Activated naive CD4-positive, alpha-beta T cell treated with anti-CD3 and anti-CD28 coated beads for 36 hours (primary cell): ENCODE measurements at places on chromosomes 3 and 15.

- DNase-seq = no peak
Measured at GRCh38 chr15:47917881-47918280, 200.6 kb downstream of the SEMA6D start.

DNA sequence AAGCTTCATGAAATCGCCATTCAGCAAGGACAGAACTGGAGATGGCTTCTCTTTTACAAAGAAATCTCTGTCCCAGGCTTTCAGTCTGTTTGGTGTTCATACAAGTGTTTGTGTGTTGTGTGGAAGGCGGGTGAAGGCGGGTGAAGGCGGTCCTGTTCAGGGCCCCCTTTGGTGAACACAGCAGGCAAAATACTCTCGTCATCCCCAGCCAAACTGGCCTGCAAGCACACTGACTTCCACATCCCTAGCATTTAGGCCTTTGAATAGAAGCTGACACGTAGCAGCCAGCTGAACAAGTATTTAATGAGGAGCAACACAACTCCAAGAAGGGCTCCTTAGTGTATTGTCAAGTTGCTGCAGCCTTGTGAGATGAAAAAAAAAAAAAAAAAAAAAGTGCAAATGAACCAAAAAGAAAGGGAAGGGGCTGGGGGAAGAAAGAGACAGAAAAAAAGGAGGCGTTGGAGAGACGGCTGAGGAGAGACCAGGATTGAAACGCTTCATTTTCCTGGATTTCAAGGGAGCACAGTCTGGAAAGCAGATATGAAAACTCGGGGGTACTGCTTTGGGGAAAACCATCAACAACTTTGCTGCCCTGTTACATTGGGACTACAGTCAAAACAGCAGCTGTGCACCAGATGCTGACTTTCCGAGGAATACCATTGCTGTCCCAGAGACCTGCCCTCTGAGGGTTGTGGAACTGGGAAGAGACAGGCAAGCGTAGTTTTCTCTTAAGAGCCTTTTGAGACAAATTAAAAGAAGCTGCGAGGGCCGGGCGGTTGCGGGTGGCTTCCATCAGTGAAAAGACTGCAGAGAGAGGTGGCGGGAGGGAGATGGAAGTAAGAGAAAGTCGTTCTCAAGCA is 74.6 kb downstream of the TGFBR2 start:
- DNase-seq = no peak

DNA sequence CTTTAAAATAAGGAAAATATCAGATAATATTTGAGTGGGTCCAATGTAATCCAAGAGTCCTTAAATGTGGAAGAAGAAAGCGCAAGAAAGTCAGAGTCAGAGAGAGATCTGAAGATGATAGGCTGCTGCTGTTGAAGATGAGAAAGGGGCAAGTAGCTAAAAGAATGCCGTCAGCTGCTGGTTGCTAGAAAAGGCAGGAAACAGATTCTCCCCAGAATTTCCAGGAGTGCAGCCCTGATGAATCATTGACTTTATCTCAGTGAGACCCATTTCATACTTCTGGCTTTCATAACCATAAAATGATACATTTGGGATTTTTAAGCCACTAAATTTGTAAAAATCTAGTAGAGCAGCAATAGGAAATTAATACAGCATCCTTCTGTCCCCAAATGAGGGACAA is 7.5 kb upstream of the CHMP2B start:
- DNase-seq = no peak

- DNase-seq = no peak
Measured at GRCh38 chr15:35616498-35617271, 70.7 kb upstream of the DPH6 start.

- DNase-seq = no peak
Measured at GRCh38 chr3:129311054-129311902, 32.6 kb downstream of the HMCES start.

DNA sequence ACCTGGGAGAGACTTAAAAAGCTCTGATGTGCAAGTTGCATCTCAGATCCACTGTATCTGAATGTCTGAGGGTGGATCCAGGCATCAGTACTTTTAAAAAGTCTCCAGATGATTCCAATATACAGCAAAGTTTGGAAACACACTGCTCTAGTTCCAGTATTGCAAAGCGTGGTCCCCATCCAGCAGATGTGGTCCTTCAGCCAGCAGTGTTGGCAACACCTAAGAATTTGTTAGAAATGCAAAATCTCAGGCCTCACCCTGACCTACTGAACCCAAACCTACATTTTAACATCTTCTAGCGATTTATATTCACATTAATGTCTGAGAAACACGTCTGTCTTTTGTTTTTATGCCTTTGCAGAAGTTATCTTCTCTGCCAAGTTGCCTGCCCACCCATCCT is 32.2 kb upstream of the SGO1 start:
- no peak for DNase-seq

DNA sequence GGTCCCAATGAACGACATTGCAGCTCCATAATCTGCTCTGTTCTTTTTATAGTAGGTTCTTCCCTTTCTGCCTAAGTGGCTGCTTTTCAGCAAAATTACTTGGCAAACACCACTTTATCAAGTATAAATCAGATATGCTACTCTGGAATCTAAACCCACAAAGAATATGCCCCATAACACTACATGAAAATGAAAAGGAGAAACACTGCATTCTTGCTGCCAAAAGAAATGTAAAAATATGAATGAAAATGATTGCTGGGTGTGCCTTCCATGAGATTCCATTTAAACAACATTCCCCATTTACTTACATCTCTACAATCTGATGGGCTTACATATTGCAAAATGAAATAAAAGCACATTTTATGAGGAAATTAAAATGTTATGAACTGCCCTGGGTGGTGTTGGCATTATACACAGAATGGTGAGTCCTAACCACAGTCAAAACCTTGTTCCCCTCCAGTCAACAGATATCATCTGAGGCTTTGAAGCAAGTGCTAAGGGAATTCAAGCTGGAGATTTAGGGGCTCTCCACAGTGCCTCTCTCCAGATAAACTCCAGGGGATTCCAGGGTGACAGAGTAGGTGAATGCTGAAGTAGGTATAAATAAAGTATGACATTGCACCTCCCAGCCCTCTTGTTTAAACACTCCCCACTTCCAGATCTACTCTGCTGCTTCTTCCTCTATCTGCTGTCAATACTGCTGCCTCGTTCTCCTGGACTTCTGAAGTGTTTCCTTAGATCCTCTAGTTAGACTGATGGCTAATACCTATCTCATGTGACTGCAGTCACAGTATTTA is 136.5 kb downstream of the RORA start:
- DNase-seq = no peak

DNA sequence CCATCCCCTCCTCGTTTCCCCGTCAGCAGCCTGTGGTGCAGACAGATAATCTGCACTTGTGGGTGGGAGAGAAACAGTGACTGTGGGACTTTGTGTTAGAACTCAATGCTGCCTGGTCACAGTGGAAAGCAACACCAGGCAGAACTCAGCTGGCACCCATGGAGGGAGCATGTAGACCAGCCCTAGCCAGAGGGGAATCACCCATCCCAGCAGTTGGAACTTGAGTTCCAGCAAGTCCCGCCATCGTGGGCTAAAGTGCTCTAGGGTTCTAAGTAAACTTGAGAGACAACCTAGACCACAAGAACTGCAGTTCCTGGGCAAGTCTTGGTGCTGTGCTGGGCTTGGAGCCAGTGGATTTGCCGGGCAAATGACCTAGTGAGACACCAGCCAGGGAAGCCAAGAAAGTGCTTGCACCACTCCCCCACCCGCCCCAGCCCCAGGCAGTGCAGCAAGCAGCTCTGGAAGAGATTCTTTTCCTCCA is 24.4 kb downstream of the ISG20 start:
- no peak for DNase-seq
